ENCODE measurements at places on chromosomes 3 and 15.
A peak's percentile ranks its signal among the peaks of the same experiment; 100 is the strongest.

- DNase-seq, result no peak
Measured at GRCh38 chr3:152611905-152612304, 223.0 kb upstream of the P2RY1 start.

DNA sequence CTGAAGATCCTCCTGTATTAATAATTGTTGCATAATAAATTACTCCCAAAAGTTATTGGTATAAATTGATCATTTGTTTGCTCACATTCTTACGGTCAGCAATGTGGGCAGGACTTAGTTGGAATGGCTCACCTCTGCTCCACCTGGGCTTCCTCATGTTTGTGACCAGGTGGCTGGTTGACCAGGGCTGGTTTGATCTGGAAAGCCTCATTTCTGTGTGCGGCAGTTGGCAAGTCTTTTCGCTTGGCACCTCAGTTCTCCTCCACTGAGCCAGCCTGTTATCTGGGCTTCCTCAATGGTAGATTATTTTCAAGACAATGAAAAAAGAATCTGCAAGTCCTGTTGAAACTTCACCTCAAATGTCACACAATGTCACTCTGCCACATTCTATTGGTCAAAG is 301.1 kb downstream of the TBL1XR1 start:
- DNase-seq, result no peak

DNA sequence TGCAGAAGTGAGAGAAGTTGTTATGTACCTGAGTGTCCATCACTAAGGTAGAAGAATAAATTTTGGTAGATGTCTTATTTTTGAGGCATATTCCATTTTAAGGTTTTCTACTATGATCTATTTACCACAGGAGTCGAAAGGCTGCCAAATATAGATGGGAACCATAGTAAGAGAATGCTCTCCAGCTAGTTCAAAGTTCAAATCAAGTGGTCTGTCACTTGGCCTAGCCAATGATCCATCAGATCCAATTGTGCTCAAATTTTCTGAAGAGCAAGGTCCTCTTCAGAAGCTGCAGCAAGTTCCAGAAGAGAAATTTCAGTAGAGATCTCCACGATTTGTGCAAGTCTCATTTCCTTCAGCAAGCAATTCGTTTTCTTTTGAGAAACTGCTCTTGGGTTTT is 10.9 kb downstream of the PROS1 start:
- DNase-seq, result no peak

- no peak for DNase-seq
Measured at GRCh38 chr15:68430471-68431036, 1.4 kb downstream of the ITGA11 start.

DNA sequence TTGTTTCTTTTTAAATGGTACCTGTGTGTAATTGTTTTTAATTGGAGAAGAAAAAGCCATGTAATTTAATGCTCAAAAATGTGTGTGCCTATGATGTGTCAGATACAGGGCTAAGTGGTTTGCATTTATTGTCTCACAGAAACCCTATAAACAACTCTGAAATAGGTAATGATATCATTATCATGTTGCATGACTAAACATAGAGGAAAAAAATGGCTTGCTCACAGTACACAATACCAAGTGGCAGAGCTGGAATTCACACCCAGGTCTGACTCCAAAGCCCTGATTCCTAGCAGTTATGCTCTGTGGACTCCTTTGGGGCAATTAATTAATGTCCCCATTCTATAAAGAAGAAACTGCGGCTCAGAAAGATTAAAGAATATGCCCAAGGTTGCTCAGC is 237.4 kb upstream of the TRIM42 start:
- DNase-seq, result no peak

- no peak for DNase-seq
Measured at GRCh38 chr3:14299767-14300166, 102.6 kb upstream of the SLC6A6 start.

DNA sequence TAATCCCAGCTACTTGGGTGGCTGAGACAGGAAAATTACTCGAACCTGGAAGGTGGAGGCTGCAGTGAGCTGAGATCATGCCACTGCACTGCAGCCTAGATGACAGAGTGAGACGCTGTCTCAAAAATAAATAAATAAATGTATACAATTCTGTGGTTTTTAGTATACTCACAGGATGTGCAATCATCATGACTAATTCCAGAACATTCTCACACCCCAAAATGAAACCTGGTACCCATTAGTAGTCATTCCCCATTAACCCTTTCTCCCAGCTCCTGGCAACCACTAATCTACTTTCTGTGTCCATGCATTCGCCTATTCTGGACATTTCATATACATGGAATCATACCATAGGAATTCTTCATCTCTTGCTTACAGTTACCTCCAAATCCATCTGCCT is 44.5 kb downstream of the LRRFIP2 start:
- DNase-seq, result peak; percentile 90

- DNase-seq, result no peak
Measured at GRCh38 chr3:78274475-78275065, 1234.7 kb downstream of the ROBO2 start.

DNA sequence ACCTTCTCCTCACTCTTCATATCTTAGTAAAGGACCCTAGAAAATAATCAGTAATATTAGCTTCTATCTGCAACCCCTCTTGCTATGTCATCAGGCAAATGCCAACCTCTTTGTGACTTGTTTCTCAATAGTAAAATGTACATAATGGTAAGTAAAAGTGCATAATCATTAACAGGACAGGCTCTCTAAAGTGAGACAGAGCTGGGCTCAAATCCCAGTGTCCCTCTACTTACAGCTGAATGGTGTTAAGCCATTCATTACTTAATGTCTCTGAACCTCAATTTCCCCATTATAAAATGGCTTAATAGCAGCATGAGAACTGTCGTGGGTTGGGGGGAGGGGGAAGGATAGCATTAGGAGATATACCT is 62.6 kb upstream of the ATP11B start:
- no peak for DNase-seq

DNA sequence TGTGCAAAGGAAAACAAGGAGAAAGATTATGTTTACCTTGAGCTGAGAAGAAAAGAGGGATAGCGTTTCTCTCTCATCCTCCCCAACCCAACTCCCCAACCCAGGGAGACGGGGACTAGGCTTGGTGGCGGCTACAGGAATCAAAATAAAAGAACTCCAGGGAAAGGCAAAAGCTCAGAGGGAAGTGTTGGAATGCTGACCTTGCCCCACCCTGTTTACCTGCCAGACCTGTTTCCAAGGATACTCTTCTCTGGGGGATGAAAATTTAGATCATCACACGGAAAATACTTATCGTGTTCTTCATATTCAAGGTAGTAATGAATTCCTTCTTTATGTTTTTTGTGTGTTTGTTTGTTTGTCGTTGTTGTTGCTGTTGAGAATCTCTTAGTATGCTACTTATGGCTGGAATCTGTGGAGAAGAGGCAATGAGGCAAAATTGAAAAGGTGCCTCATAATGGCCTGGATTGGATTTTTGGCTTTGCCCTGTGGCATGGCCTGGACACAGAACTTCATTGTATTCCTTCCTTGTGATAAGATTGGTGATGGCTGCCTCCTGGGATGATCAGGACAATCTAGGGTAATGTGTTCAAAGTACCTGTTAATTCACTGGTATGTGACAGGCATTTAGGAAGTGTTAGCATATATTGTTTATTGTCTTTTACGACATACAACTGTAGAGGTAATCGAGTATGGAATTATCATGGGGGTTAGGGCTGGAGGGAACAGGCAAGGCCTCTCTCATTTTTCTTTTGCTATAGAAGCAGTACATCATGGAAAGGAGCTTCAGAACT is 11.1 kb upstream of the TPRG1 start:
- no peak for DNase-seq

- DNase-seq, result no peak
Measured at GRCh38 chr3:63910891-63911290, 1.3 kb downstream of the SCAANT1 start.

- peak; percentile 83 for DNase-seq
Measured at GRCh38 chr15:96327155-96327741, 3.3 kb upstream of the NR2F2 start.

DNA sequence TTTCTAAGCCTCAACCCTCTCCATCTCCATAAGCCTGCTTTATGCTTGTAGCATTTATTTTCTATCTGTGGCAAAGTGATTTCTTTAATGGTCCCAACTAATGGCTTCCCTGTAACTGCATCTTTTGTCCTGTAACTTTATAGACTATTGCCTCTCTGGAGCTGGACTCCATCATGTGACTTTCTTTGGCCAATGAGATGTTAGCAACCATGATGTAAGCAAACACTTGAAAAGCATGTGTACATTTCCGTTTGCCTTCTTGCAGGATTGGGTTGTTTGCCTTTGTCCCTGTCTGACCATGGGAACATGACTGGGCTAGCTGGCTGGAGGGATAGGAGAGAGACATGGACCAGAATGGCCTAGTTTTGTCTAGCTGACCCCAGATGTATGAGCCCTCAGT is 106.0 kb upstream of the LRIG1 start:
- no peak for DNase-seq

GRCh38 chr3:161413127-161413854 is 42.0 kb upstream of the SPTSSB start:
- DNase-seq, result no peak

GRCh38 chr3:40382617-40382979 is 4.4 kb upstream of the ENTPD3 start:
- no peak for DNase-seq

DNA sequence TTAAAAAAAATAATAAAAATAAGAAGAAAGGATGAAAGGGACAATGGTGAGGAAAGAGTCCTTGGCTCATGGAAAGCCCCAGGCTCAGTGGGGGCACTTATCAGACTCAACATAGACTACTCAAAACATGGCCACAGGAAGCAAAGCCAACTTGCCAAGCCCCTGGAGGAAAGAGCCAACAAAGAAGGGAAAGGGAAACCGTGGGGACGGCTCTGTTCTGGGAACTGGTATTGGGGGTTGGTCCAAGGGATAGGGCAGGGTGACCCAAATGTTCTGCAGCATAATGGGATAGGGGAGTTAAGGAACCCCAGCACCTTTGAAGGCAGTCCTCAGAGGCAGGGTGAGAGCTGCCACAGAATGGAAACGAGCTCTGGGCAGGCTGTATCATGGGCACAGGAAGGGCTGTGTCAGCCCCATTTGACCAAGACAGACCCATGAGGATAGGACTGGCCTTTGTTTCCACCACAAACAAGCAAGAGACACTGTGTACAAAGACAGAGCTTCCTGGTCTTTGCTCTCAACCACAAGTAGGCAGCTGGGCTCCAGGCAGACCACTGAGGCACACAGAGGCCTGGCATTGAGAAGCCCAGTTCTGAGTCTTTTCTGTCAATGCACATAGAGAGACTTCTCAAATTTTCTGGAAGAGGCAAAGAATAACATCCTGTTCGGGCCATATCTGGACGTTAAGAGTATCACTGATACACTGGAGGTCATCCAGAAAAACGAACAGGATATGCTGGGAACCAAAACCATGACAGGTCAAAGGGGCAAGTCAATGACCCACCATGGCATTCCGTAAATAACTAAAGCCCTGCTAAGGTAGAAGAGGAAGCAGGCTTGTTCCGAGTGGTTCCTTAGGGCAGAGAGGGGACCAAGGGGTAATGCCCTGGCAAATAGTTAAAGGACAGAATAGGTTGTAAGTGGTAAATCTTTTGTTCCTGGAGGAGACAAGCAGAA is 10.6 kb upstream of the SEMA7A start:
- no peak for DNase-seq

DNA sequence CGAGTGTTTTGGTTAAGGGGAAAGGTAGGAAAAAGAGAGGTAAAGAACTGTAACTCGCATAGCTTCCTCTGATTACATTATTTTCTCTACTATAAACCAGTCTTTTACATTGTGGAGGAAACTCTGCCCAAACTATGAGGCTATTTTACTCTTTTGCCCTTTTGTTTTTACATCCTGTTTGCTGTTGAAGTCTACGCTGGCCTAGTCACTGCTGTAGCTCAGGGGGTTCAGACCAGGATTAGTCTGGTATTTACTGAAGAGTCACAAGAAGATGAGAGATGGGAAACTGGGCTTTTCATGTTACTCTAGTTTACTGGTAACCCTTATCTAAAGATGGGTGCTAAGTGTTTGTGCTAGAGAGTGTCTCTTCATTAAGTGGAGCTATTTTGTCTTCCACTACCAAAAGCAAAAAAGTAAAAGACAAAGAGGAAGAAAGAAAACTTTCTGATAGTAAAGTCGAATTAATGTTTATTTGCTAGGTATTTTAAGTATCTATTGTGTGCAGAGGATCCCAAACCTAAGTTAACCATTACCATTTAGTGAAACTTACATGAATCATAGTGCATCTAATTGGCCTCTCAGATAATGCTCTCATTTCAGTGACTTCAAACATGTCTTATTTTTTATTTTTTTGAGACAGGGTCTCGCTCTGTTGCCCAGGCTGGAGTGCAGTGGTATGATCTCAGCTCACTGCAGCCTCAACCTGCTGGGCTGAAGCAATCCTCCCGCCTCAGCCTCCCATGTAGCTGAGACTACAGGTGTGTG is 10.9 kb downstream of the RARB start:
- no peak for DNase-seq

- DNase-seq, result no peak
Measured at GRCh38 chr3:24287755-24288450, 206.7 kb downstream of the THRB start.

GRCh38 chr3:128973988-128974564 is 19.8 kb downstream of the CFAP92 start:
- DNase-seq, result no peak

- DNase-seq, result no peak
Measured at GRCh38 chr3:138338244-138338643, 8.6 kb upstream of the NME9 start.

- no peak for DNase-seq
Measured at GRCh38 chr15:68028888-68029207, 25.3 kb upstream of the PIAS1 start.

GRCh38 chr3:71421475-71421819 is 162.1 kb downstream of the FOXP1 start:
- no peak for DNase-seq

DNA sequence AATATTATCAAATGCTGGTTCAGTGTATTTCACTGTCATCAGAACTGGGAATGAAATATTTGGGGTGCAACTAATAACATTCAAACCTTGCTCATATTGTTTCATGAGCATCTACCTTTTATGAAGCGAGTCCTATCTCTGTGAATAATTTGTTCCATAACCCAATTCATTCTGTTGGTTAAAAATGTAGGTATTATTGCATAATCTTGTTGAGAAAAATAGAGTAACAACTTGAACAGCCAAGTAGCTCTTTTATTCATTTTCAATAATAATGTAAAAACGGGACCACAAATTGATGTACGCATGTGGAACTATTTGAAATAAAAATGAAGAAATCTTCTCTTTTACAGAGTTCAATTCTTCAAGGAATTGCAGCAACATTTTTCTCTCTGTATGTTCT is 30.1 kb upstream of the TBC1D5 start:
- no peak for DNase-seq

DNA sequence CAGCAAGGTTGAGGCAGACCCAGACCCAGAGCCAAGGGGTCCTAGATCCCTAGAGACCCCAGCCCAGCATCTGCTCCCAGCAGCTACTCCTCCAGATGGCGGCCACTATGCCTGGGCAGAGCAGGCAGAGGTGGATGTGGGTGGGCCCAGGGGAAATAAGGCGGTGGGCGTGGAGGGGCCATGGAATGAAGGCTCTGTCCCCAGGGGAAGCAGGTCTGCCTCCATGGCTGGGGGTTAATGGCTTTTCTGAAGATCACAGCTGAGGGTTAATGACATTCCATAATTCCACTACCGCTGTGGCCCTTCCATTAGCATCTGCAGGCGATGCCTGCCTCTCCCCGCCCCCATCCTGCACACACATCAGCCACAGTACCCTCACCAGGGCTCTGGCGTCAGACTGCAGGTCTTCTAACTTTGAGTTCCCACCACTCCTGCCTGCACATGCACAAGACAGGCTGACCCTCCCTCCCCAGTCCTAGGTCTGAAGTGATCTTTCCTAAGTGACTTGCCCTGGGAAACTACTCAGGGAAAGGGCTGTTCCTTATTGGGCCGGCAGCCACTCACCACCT is 41.2 kb downstream of the CCDC33 start:
- DNase-seq, result no peak

- no peak for DNase-seq
Measured at GRCh38 chr15:51111061-51111460, 16.4 kb upstream of the TNFAIP8L3 start.

Measured in fibroblast of skin of left quadriceps (primary cell).